ENCODE measurements at places on chromosomes 6 and 20. TPM values are rescaled to one million over a fixed set of nuclear protein-coding genes. Genes with fewer than 3 reads are reported as not detected.

The PRSS16 gene
- not detected for total RNA-seq

The HNF4A gene
- total RNA-seq, result not detected

The PLG gene
- not detected for total RNA-seq

The OLIG3 gene
- not detected for total RNA-seq

The EFCAB8 gene
- 0.27 TPM for total RNA-seq

The BPIFB4 gene
- total RNA-seq, result not detected

The NNAT gene
- total RNA-seq, result not detected

The HAO1 gene
- total RNA-seq, result not detected

Data from endothelial cell of coronary artery (primary cell).